ENCODE measurements at places on chromosomes 3 and 15.

- DNase-seq, result no peak
Measured at GRCh38 chr3:112587336-112587735, 25.5 kb downstream of the SLC35A5 start.

GRCh38 chr3:12040902-12041301 lies 36.7 kb downstream of the SYN2 start:
- DNase-seq, result no peak

DNA sequence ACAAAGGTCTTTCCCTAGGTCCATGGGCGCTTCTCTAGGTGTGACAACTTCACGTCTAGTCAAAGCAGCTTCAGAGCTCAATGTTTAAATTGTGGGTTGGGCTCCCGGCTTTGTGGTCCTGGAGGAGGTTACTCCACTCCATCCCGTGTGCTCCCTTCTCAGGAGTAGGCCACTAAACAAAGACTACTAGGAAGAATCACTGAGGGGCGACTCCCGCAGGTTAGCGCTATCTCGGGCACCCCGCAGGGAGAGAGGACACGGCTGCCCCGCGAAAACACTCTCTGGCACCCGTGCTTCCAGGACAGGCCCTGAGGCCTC lies 500 bp downstream of the PARP6 start:
- no peak for DNase-seq

DNA sequence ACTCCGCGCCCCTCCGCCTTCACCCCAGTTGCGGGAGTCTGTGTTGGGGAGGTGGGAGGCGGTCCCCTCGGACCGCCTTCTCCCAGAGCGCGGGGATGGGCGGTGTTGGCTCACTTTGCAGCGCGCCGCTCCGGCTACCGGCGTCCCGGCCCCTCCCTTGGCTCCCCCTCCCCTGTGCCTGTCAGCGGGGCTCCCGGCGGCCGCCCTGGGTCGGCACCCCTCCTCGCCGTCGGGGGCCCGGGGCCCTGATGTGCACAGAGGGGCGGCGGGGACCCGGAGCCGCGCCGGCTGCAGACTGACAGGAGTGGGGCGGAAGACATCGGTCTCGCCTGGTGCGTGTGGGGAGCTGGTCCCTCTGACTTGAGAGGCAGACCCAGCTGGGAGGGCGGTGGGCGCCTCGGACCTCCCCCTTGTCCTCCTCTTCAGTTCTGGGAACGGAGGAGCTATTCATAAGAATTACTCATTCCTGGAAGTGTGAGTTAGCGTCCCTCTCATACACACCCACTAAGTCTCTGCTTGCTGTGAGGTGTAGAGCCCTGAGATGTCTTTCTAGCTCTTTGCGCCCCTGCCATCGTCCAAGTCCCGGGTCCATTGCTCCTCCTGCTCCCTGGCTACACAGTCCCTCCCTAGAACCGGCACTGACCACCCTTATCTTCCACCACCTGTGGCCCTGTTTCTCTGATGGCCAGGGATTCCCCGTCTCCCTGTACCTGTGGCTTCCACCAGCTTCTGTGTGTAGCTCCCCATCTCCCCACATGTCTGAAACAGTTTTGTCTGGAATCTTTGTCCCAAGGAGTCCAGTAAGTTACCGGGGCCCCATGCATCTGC lies 42.3 kb upstream of the ROPN1 start:
- DNase-seq, result peak; percentile 9

DNA sequence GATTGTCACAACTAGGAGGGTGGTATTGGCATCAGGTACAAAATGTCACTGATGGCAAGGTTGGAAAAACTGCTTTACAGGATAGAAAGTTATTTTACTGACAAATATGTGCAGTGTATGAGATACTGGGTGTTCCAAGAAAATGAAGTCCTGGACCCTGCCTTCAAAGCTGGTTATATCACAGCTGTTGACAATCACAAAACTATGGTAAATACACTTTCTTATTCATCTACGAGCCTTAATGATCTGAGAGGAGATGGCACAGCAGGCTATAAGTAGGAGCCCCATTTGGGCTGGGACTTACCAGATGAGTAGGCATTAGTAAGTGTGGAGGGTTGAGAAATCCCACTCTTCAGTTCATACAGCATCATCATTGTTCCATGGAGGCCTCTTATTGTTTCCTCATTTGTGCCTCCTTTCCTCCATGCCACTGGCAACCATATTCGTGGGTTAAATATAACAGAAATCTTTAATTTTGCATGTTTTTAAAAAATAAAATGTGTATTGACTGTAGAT lies 66.9 kb downstream of the CMTM8 start:
- no peak for DNase-seq

- no peak for DNase-seq
Measured at GRCh38 chr3:26623419-26624208, 1.0 kb downstream of the LRRC3B start.

GRCh38 chr3:60703956-60704736 lies 547.1 kb downstream of the FHIT start:
- no peak for DNase-seq

DNA sequence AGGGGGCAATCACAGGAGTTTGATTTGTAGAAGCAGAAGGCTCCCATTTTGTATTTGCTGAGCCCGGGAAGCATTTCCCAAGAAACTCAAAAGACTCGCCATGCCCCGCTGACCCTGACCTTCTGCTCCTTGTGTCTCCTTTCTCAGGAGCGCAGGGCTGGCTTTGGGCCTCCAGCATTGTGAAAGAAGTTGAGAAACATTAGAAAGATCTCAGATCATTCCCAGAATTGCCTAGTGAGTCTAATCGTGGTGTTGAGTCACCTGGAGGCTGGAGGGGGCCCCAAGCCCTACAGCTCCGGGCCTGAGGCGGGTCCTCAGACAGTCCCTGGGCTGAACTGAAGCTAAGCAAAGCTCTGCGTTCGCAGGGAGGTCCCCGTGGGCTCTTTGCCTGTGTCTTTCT lies 10.9 kb upstream of the PIGZ start:
- DNase-seq, result no peak

- no peak for DNase-seq
Measured at GRCh38 chr3:34696831-34697230, 898.4 kb downstream of the PDCD6IP start.

DNA sequence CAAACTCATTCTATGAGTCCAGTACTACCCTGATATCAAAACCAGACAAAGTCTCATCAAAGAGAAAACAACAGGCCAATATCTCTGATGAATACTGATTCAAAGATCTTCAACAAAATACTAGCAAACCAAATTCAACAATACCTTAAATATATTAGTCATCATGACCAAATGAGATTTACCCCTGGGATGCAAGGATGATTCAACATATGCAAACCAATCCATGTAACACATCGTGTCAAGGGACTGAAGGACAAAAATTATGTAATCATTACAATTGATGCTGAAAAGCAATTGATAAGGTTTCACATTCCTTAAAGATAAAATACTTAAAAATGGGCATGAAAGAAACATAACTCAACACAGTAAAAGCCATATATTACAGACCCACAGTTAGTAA lies 1476.9 kb downstream of the SI start:
- no peak for DNase-seq

DNA sequence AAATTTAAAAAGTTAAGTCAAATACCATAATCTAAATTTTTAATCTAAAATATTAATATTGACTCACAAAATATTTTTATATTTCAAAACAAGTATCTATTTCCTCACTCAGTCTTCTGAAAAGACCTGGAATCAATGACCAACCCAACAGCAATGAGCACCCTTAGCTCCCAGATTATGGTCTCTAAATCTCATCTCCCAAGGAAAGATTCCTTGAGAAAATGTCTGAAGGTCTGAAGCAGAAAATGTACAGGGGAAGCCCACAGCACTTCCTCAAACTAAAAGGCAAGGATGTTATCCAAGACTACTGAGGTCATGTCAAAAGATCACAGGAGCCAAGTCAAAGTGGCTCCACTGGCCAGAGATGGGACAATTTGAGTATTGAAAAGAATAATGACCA lies 51.0 kb upstream of the SLCO2A1 start:
- DNase-seq, result no peak

DNA sequence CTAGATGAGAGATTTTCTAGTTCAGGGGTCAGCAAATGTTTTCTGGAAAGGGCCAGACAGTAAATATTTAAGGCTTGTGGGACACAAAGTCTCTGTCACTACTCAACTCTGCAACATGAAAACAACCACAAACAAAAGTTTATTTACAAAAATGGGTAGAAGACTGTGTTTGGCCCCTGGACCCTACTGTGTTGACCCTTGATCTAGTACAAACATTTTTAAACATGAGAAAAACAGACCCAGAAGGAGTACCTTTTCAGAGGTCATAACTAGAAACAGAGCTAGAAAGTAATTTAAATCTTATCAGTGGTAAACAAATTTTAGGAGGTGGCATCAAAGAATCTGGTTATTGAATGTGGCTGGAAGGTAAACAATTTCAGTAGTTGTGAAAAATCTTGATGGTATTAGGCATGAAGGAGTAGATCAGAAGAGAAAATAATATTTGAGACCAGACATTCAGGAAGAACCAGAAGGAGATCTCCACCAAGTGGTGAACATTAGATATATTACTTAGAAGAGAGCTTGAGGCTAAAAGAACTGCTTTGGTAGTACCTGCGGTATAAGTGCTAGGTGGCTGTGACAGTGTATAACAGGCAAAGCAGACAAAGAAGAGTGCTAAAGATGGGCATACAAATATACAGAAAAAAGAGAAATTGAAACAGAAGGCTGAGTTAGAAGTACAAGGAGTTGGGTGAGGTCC lies 101.7 kb downstream of the NR1I2 start:
- no peak for DNase-seq

GRCh38 chr3:88986834-88987233 lies 120.6 kb upstream of the EPHA3 start:
- no peak for DNase-seq

GRCh38 chr3:66350601-66351000 lies 129.8 kb downstream of the SLC25A26 start:
- no peak for DNase-seq

DNA sequence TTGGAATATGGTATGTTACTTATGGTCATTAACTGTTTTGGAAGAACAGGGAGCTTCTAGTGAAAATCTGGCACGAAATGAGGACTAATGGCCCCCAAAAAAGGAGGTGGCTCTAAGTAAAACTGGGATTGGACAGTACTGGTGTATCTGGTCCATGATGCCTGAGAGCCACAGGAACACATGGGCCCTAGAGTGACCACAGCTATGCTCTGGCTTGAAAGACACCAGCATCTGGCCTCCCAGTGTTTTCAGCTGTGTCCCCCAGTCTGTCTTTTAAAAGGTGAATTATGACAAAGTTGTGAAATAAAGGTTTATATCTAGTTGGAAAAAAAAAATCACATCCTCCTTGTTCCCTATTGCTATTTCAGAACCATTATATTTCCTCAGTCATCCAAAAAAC lies 64.5 kb downstream of the GSK3B start:
- no peak for DNase-seq

DNA sequence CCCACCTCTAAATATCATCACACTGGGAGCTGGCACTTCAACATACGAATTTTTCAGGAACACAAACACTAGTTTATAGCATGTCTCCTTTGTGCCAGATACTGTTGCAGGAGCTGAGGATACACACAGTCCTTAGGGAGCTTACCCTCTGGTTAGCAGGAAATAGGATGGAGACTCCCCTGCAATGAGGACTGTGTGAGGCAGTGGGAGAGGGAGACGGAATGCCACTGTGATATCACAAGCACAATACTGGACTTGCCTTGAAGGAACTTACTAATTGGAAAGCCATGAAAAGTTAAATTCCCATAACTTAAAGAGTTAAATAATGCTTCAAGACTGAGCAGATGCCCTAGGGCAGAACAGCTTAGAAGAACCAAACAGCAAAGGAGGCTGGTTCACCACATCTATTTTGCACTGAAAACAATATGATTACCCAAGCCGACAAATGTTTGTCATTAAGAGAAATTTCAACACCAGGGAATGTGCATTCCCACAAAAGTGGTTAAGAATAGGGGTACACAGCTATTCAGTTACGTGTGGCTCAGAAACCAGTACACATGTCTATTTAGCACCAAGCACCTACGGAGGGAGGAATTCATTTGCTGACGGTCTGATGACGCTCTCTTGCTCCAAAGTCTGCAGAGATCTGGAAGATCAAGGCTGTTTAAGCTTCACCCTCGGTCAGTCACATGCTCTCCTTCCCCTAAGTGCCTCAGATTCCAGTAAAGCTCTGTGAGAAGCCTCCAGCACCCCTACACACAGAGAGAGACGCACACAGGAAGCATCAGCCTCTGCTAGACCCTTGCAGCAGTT lies 5.2 kb downstream of the TBC1D2B start:
- DNase-seq, result no peak

Data from activated naive CD4-positive, alpha-beta T cell treated with Interleukin-2 at 50 U/mL for 16 hours (primary cell).